Glomerular endothelial cell (primary cell): ENCODE measurements at places on chromosomes 7 and 10.

DNA sequence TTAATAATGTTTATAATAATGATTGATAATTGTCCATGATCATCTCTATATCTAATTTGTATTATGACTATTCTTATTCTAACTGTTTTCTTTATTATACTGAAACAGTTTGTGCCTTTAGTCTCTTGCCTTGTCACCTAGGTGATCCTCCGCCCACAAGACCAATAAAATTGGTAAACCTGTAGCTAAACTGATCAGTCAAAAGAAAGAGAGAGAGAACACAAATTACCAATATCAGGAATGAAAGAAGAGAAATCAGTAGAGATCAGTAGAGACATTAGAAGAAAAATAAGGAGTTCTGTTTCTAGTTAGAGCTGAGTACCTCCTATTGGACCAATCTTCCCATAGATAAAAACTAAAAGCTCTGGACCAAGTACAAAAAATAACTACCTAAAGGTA, 6.1 kb upstream of the COA1 start:
- no peak for DNase-seq

- DNase-seq, result no peak
These were observed 25.9 kb upstream of the OCM start for GRCh38 chr7:5854738-5855137.

GRCh38 chr10:93079663-93080349, 6.1 kb downstream of the CYP26A1 start:
- no peak for DNase-seq

DNA sequence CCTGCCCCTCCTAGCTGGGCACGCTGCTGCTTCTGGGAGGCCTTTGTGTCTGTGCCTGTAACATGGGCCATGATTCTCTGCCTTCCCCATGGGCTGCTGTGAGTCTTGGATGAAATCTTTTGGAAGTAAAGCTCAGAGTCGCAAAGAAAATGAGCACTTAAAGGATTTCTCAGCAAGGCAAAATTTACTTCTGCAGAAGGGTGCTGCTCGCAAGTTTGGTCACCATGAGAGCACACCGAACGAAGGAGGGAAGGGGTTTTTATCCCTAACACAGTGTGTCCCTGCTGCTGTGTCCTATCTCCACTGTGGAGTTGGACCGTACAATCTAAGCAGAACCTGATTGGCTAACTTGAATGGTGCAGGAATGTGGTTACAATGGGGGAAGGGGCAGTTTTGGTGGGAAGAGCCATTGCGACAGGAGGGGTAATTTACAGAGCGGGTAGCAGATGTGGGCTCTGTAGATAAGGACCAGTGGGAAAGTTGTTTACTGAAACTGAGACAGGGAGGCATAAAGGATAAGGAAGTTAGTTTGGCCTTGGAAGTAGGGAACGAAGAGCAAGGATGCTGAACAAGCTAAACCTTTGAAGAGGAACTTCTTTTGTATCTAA, 57.5 kb downstream of the FANK1 start:
- DNase-seq, result no peak

DNA sequence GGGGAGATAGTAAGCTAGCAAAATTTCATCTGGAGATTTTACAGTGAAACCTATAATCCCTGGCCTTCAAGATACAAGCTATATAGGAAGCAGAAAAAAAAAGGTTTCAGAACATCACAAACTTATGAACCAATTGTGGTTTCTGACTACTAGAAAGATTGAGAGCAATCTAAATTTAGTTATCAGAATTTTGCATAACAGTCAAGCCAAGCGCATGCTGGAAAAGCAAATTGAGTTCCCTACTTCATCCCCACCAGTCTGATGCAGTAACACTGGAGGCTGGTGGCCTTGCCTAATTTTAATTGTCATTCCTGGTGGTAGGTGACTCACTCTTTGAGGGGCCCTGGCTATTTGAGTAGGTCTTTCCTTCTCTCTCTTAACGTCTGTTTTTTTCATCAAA, 46.3 kb upstream of the ELMO1 start:
- no peak for DNase-seq

DNA sequence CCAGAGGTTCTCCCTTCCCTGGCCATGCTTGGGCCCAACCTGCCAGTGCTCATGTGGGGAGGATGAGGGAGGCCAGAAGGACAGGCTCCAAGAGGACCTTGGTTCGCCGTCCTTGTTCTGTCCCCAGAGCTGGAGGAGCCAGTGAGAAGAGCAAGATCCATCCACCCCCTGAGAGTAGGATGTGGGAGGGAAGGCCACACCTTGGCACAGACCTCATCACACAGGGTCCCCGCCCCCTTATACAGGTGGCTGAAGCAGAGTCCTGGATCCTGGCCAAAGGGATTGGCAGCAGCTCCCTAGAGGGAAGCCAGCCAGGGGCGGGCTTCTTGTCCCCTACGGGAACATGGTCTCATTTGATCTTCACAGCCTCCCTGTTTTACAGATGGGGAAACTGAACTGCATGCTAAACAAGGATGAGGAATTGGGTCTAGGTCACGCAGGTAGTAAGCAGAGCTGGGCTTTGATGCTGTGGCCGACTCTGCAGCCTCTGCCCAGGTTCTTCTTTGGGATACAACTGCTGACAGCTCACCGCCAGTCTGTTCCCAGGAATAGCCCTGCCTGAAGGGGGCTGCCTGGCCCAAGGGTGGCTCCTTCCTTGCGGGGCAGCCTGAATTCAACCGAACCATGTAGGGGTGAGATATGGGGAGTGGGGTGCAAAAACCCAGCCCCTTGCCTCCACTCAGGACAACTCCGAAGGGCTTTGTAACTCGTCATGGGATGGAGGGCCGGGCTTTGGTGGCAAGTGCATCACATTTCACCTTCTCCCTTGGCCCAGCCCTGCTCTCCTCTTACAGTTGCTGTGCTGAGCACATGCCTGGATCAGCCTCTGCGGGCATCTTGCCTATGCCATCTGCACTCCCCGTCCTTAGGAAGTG, 62.2 kb upstream of the KDM7A start:
- no peak for DNase-seq

GRCh38 chr7:129213828-129214227, 11.0 kb upstream of the AHCYL2 start:
- no peak for DNase-seq

GRCh38 chr7:71454981-71455380, 323.0 kb downstream of the GALNT17 start:
- no peak for DNase-seq

DNA sequence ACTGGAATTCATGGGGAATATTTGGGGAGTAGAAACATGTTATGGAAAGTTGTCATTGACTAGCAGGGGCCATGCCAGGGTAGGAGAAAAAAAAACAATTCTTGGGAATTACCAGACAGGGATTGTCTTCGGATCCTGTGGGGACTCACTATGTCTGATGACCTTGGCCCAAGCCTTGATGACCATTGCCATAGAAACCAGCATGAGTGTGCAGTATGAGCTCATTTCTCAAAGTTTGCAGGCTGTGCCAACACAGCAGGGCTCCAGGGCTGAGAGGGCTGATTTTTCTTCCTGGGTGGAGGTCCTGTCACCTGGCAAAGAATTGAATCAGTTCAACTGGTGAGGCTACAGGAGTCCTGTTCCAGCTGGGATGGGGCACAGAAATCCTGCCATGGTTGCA, 198.3 kb downstream of the ADRA2A start:
- DNase-seq, result no peak

DNA sequence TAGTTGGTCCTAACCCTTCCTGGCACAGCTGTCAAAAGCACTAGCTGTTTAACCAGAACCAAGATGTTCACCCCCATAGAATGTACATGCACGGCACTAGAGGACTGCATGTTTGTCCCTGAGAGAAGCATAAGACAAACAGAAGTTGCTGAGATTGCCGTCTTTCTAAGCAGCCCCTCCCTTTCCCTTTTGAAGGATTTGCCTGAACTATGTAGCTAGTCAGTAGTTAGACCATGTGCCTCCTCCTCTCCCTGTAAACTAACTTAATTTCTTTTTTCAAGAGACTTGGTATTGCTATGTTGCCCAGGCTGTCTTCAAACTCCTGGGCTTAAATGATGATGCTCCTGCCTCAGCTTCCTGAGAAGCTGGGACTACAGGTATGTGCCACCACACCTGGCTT, 40.7 kb downstream of the TBC1D12 start:
- DNase-seq, result no peak

DNA sequence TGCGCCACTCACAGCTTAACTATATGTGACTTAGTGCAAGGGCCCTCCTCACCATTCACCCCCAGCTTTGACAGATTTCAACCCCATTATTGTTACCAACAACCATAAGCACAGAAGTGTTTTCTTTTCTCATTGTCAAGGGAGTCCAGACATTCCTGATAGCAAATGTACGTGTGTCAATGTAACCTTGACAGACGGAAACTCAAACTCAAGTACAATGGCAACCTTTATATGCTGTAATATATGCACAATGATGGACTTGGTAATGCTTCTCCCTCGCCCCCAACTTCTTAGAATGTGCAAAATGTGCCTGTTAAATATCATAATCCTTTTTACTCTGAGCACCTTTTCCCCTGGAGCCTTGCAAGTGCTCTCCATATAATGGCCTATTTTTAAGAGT, 34.7 kb downstream of the CYCS start:
- DNase-seq, result no peak

GRCh38 chr7:33399528-33400213, 270.3 kb downstream of the BBS9 start:
- no peak for DNase-seq

GRCh38 chr7:1928645-1929348, 258.7 kb downstream of the ELFN1 start:
- DNase-seq, result no peak

DNA sequence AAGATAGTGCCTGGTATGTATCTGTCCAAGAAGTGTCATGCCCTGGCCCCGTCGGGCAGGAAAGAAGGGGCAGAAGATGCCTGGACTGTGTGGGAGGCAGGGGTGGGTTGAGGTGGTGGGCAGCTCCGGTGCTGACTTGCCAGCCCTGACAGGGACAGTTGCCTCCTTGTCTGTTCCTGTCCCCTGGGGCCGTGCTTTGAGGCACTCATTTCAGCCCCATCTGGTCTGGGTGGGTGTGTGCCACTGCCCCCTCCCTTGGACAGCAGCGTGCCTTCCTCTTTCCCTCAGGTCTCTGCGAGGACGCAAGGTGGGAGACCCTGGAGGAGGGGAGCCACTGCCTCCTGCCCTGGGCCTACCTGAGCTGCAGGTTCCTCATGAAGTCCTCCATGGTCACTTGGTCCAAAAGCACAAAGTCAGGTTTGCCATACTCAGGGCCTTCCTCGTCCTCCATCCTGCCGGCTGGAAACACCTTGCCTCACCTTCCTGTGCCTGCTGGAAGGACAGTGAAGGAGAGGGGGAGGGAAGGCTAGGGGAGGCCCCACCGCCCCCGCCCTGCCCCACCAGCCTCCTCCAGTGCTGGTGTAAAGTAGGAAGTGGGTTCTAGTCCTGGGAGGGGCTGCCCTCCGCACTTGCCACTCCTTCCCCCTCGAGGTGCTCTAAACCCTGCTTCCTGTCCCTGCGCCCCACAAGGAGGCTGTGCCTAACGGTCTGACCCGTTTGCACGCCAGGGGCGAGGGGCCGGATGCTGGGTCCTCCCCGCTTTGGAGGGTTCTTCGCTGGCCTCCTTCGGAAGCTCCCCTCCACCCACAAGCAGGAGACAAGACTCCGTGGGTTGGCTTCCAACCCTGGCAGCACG, at the start of gene MYO1G:
Gene MYO1G, minus strand, starts transcription at position 505 of the 856 bp plus-strand sequence. Its CDS starts 54 bp downstream, at position 451.
- no peak for DNase-seq

DNA sequence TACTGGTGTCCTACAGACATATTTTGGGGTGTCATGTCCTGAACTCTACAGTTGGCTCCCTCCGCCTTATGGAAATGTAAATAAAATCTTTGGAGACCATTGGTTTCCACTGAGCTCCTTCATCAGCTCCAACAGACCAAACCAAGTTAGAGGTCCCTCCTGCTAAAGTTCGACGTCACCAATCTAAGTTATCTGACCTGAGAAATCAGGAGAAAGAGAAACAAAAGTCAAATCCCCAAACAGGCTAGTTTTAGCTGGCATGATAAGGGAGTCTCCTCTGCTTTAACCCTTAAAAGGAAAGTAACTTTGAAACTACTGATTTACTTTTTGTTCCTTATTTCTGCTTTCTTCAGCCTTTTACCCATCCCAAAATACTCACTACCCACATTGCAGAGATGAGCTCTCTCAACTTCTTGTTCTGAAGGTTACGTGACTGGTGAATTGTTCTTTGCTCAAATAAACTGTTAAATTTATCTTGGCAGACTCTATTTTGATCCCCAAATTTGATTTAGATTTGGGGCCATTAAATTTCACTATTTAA, 39.9 kb downstream of the AVL9 start:
- no peak for DNase-seq

DNA sequence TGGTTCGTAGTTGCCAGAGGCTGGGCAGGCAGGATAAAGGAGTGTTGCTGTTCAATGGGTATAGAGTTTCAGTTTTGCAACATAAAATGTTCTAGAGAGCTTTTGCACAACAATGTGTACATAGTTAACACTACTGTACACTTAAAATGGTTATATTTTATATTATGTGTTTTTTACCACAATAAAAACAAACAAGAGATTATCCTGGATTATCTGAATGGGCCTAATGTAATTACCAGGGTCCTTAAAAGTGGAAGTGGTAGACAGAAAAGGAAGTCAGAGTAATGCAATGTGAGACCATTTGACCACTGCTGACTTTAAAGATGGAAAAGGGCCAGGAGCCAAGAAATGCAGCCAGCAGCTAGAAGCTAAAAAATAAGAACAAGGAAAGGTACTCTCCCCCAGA, 159.7 kb downstream of the SGMS1 start:
- DNase-seq, result no peak

GRCh38 chr10:3895045-3895631, 110.1 kb upstream of the KLF6 start:
- no peak for DNase-seq

- DNase-seq, result no peak
These were observed 244.4 kb downstream of the TNS3 start for GRCh38 chr7:47337531-47337930.

- DNase-seq, result no peak
These were observed 11.0 kb downstream of the TBATA start for GRCh38 chr10:70773965-70774809.

GRCh38 chr7:92295391-92295790, 49.6 kb downstream of the ANKIB1 start:
- DNase-seq, result no peak

- DNase-seq, result no peak
These were observed 170.4 kb downstream of the BMPER start for GRCh38 chr7:34075523-34076370.

- no peak for DNase-seq
These were observed 58.7 kb downstream of the HTR7 start for GRCh38 chr10:90799172-90799571.

- no peak for DNase-seq
These were observed 29.0 kb upstream of the PRSS1 start for GRCh38 chr7:142720172-142720773.

DNA sequence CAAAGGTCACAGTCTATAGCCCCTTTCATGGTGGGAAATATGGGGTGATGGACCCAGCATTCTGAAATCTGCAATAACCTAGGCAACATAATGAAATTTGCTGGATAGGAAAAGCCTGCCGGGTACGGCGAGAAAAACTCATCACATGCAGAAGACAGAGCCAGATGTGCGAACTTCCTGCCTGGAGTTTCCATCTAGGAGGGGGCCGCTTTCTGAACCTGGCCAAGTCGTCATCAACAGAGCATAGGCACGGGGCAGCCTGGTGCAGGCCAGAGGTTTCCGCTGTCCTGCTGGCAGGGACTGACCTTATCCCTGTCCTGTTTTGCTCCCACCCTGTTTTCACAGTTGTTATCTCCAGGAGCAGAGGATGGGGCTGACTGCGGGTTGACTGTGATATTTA, 27.4 kb downstream of the CCDC3 start:
- DNase-seq, result no peak

GRCh38 chr7:76193883-76194282, 7.8 kb upstream of the SRRM3 start:
- DNase-seq, result no peak

GRCh38 chr7:48067475-48067874, 21.6 kb upstream of the UPP1 start:
- no peak for DNase-seq

- DNase-seq, result no peak
These were observed 664.1 kb upstream of the ADARB2 start for GRCh38 chr10:2401459-2401858.
